ENCODE measurements at places on chromosomes 1 and 21. TPM values are rescaled to one million over a fixed set of nuclear protein-coding genes. Genes with fewer than 3 reads are reported as not detected.

The A3GALT2 gene
- not detected for total RNA-seq

The REN gene
- 0.29 TPM for total RNA-seq

The UMODL1 gene
- total RNA-seq = not detected

The KRTAP10-7 gene
- not detected for total RNA-seq

The LCE2B gene
- total RNA-seq = not detected

The CGN gene
- total RNA-seq = 0.12 TPM

The PLA2G2C gene
- total RNA-seq = not detected

The JAM2 gene
- 8.5 TPM for total RNA-seq

Data from glomerular endothelial cell (primary cell).